ENCODE measurements at places on chromosomes 3 and 15.

DNA sequence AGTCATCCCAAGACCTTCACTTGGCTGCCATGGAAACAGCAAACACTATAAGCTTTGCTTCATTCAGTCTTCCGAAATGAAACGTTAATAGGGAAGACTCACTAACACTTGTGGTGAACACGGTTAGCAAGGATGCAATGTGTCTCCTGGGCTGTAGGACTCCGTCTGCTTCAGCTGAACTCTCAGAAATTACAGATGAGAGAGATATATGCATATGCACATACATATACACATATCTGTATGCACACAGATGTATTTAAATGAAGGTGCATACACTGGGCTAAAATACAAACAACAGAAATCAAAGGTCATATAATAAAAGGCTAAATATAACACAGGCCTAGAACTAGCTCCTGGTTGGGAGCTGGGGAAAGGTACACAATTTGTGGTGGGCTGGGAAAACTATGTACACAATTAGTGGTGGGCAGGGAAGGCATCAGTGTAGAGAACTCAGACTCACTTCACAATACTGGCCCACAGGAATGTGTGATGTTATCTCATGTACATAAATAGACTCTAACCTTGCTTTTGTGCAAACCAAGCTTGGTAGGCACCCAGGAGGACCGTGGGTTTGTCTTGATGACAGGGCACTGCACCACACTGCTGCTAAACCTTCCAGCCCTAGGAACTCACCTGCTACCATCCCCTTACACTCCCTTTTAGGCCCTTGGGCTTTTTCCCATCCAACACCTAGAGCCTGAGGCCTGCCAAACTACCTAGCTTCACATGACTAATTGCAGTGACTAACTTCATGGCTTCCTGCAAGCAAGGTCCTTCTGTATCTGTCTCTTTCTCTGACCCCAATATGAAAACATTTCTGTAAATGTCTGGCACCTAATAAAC is 873.1 kb downstream of the NSUN3 start:
- no peak for DNase-seq

DNA sequence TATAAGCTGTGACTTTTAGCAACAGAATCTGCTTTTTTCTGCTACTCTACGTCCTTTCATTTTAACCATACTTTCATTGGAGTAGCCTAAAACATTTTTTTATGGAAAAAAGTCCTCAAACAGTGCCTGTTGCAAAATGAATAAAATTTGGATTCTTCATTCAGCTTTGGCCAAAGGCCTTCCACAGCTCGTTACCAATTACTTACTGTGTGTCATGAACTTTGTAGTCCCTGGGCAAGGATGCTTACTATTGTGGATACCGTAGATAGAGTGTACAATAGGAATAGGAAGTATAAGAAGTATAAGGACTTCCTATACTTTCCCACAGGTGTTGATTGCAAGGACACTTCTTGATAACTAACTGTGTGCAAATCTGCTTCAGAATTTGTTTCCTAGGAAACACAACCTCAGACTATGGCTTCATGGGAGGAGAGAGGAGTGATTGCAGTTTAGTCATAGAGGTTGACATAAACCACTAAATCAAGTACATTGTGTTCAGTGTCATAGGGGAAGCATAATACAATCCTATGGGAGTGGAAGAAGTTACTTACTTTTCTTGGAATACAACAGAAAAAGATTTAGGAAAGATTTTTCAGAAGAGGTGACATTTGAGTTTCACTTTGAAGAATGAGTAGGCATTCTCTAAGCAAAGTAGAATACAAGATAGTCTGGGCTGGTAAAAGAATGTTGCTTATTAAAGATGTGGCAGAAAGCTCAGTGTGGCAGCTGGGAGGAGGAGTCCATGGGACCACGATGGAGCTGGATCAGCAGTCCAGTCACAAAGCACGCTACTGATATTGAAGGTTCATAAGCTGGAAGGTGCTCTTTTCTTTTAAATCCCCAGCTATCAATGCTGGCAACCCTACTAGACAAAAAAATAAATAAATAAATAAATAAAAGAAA is 309.7 kb upstream of the TPRG1 start:
- no peak for DNase-seq

GRCh38 chr15:51770902-51771301 is 19.5 kb downstream of the TMOD2 start:
- no peak for DNase-seq

DNA sequence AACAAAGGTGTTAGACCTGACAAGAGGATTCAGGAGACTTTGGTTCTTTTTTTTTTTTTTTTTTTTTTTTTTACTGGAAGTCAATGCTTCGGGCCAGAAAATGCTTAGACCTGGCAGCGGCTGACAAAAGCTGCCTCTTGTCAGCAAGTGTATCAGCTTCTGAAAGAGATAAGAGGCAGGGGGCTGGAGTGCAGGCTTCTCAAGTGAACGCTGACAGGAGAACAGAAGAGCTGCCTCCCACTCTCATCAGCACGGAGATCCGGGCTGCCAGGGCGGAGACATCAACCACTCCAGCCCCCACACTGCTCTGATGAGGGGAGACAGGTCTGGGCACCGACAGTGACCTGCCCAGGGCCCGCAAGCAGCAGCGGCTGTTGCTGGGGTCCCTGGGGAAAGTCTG is 9.4 kb upstream of the SCN5A start:
- no peak for DNase-seq

GRCh38 chr3:43181202-43181821 is 75.4 kb upstream of the POMGNT2 start:
- no peak for DNase-seq

GRCh38 chr3:46356909-46357308 is 3.0 kb downstream of the CCR2 start:
- no peak for DNase-seq

- DNase-seq: no peak
Measured at GRCh38 chr3:15631426-15632211, 30.1 kb downstream of the BTD start.

Measured in cerebellar nuclear complex (tissue), 1 donor.